ENCODE measurements at places on chromosomes 1 and 21.
A peak's percentile ranks its signal among the peaks of the same experiment; 100 is the strongest.

DNA sequence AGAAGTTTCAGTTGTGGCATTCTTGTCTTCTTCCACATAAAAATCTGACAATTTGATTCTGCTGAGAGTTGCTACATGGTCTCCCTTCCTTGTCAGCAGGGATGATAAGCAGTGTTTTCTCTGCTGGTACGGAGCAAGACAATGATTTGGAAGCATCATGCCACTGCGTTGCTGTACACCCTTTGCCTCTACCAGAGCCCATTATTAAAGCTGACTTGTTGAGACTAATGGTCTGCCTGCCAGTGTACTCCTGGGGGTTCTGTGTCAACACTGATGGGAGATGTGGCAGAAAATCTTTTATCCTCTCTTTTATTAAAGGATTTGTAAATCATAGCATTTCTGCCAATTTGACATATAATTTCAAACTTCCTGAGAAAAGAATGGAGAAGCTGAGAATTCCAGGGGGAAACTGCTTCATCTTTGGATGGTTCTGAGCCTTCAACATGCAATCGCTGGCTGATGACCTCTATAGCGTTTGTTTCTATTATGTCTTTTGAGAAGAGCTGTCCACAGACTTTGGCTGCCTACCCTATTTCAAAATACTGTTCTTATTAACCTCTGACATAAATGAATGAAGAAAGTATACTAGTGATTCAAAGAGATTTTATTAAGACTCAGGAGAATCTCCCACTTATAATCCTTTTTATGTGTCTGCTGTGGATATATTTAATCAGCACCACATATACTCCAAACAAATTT lies 47.9 kb upstream of the DYNLT5 start:
- DNase-seq: no peak

- no peak for DNase-seq
These were observed 12.3 kb downstream of the ATG4C start for GRCh38 chr1:62796221-62796620.

GRCh38 chr1:182586380-182586779 lies 2.7 kb downstream of the RNASEL start:
- DNase-seq: no peak

- DNase-seq: no peak
These were observed 74.9 kb upstream of the CNIH3 start for GRCh38 chr1:224541072-224541790.

GRCh38 chr1:59556398-59556797 lies 258.4 kb upstream of the HOOK1 start:
- no peak for DNase-seq

DNA sequence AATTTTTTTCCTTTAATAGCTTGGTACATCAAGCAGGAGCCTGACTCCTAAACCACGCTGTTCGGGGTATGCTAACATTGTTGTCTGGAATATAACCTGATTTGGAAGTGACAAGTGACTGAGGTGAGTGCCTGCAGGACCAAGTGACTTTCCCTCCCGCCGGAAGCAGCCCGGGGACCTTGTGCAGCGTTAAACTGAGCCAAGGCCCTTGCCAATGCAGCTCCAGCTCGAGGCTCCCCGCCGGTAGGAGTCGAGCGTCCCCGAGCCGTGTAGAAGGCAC lies 716 bp upstream of the MTARC1 start:
- DNase-seq: peak; percentile 14

DNA sequence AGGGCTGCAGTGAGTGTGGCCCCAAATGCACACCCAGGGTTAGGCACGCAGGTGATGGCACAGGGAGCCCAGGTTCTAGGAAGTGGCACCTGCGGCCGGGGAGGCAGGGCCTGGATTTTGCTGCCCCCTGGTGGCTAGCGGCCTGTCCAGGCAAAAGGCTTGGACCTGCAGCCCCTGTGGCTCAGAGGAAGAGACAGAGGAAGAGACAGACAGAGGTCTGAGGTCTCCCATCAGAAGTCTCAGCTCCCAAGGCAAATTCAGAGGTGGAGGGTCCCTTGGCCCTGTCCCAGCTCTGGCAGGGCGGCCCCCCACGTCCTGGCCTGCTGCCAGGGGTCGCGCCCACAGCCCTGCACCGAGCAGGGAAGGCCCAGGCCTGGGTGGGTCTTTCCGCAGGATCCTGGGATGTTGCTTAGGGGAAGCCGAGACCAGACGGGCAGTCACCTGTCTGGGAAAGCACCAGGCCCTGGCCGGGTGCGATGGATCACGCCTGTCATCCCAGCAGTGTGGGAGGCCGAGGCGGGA lies 8.0 kb upstream of the TNFRSF14 start:
- peak; percentile 82 for DNase-seq

DNA sequence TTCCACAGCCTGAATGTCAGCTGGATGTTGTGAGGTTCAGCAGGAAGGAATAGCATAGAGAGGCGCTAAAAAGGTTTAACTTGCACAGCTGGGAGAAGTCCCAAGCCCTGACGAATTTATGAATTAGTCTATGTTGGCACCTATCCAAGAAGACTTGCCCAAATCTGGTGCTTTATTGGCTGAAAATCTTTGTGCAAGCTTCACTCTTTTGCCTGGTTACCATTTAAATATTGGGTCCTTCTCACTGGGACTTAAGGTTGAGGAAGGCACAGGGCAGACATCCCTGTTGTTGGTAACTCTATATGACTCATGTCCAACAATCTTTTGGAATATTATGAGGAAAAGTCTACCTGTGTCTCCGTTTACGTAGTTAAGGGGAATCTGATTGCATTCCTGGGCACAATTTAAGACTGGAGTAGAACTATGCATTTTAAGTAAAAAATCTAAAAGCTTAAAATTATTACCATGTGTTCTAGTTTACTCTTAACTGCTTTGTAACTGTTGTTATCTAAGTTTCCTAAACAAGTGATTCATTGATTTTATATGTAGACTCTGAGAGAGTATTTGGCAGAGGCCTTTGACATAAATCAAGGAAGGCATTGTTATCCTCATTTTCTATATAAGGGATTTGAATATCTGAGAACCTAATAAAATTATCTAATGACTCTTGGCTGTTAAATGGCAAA lies 181.7 kb upstream of the DPYD start:
- peak; percentile 24 for DNase-seq

DNA sequence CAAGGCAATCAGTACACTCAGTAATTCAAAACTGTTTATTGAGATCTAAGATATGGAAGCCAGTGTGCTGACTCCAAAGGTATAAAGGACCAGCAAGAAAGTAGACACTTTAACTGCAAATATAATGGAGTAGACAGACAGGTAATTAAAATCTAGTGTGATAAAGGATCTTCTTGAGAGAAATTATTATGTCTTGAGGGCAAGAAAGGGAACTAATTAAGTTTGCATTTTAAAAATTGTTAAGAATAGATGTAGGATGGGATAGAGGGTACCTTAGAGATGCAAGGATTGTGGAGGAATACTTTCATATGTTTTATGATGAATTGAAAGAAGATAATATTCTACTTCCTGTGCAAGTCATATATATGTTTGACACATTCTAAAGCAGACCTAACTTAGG lies 825.3 kb downstream of the LTN1 start:
- DNase-seq: no peak

DNA sequence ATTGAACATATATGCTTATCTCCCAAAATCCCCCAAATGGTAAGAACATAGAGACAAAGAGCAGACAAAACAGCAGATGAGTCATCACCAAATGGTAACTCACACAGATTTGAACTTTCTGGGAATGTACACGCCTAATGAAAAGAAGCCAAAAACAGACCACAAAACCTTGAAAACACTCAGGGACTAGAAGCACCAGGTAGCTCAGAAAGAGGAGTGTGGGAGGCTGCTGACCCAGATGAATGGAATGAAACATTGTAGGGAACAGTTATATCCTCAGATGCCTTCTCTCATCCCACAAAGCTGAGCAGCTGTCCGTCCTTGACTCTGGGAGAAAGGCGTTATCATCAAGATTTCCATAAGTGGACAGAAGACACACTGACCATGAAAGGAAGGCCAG lies 307.0 kb upstream of the USP25 start:
- no peak for DNase-seq

DNA sequence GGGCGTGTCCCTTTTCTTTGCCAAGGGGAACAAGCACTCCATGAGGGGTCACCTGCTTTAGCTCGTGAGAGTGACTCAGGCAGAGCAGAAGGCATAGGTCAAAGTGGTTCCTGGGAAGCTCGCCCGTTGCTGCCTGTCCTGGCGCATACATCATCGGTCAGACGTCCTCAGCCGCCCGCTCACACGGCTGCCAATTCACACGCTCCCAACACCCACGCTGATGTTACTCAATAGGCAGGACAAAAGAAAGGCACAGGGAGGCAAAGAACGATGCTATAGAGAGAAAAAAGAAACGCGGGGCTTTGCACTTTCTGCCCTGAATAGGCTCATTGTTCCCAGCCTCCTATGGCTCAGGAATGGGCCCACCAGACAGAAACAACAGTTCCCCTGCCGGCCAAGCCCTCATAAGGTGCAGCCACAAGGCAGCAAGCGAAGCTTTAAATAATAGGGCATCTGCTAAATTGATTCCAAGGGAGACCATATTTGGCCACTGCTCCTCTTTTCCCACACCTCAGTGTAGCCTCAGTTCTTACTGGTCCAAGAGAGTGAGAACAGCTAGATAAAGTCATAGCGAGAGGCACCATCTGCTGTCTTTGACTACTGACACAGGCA lies 38.7 kb downstream of the VTCN1 start:
- no peak for DNase-seq

DNA sequence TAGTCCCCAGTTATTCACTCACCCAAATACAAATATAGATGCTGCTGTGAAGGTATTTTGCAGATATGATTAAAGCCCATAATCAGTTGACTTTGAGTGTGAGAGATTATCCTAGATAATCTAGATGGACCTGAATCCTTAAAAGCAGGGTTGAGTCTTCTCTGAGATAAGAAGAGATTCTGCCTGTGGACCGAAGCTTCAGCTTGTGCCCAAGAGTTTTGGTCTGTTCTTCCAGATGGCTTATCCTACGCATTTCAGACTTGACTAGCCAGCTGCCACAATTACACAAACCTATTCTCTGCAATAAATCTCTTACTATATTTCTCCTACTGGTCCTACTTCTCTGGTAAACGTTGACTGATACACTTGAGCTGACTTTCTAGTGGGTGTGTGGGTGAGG lies 145.1 kb downstream of the KCNJ6 start:
- DNase-seq: no peak

- DNase-seq: no peak
These were observed 49.0 kb downstream of the SYT2 start for GRCh38 chr1:202661136-202661845.

DNA sequence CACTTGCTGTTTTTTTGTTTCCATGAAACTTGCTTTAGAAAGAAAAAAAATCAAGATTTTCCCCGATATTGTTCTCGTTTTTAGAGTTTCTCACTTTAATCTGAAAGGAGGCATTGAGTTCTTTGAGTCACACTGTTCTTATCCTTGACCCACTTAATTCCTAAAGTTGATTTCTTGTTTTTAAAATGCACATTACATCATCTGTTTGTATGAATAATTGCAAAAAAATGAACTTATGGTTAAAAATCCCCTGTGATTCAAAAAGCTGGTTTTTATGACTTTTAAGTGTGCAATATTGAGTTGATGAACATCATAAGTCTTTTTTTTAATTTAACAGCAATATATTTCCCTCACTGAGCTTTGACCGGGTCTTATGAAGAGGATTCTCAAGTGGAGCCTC lies 131.6 kb downstream of the SNX7 start:
- no peak for DNase-seq

DNA sequence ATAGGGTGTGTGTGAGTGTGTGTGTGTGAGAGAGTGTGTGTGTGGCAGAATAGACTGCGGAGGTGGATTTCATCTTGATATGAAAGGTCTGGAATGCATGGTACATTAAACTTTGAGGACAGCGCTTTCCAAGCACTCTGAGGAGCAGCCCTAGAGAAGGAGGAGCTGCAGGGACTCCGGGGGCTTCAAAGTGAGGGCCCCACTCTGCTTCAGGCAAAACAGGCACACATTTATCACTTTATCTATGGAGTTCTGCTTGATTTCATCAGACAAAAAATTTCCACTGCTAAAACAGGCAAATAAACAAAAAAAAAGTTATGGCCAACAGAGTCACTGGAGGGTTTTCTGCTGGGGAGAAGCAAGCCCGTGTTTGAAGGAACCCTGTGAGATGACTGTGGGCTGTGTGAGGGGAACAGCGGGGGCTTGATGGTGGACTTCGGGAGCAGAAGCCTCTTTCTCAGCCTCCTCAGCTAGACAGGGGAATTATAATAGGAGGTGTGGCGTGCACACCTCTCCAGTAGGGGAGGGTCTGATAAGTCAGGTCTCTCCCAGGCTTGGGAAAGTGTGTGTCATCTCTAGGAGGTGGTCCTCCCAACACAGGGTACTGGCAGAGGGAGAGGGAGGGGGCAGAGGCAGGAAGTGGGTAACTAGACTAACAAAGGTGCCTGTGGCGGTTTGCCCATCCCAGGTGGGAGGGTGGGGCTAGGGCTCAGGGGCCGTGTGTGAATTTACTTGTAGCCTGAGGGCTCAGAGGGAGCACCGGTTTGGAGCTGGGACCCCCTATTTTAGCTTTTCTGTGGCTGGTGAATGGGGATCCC lies 18.3 kb upstream of the HDAC1 start:
- peak; percentile 28 for DNase-seq

DNA sequence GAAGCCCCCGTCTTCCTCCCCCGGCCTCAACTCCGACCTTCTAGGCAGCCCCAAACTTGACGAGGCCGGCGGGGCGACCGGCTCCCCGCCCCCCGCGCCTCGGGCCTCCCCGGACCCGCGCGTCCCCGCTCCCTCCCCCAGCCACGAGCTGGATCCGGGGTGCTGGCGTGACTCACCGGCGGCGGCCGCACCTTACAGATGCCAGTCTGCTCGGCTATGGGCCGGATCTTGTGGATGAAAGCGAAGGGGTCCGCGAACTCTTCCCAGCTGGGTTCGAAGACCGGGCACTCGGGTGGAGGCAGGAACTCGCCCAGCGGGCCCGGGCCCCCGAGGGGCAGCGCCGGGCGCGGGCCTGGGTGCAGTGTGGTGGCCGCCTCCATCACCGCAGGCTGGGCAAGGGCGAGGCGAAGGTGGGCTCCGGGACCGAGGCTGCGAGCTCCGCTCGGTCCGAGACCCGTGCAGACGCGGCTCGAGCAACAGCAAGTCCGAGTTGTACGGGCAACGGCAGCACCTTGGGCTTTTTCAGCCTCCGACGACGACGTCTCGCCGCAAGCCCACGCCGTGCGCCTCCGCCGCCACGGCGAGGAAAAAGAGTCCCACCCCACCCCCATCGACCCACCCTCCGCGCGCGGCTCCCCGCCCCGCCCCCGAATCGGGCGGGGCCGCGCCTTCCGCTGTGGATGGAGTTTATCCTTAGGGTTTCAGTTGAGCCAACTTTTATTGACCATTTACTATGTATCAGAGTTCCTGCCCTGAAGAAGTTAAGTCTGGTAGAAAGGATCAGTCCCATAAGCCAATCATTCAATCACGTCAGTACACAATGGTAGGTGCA lies at the start of gene KDM5B:
TSS of gene KDM5B (minus strand) at position 496 of the 832 bp plus-strand sequence. CDS start at position 380, 116 bp downstream.
- peak; percentile 75 for DNase-seq

GRCh38 chr1:181089676-181090544 lies 1.4 kb downstream of the IER5 start:
- DNase-seq: peak; percentile 81

GRCh38 chr21:27622631-27623030 lies 655.7 kb upstream of the ADAMTS5 start:
- DNase-seq: no peak

GRCh38 chr1:168101336-168101735 lies 35.4 kb downstream of the GPR161 start:
- DNase-seq: no peak
